ENCODE measurements at places on chromosomes 16 and 17.

- no peak for DNase-seq
Observed at GRCh38 chr17:68908045-68908444, 47.1 kb downstream of the ABCA8 start.

DNA sequence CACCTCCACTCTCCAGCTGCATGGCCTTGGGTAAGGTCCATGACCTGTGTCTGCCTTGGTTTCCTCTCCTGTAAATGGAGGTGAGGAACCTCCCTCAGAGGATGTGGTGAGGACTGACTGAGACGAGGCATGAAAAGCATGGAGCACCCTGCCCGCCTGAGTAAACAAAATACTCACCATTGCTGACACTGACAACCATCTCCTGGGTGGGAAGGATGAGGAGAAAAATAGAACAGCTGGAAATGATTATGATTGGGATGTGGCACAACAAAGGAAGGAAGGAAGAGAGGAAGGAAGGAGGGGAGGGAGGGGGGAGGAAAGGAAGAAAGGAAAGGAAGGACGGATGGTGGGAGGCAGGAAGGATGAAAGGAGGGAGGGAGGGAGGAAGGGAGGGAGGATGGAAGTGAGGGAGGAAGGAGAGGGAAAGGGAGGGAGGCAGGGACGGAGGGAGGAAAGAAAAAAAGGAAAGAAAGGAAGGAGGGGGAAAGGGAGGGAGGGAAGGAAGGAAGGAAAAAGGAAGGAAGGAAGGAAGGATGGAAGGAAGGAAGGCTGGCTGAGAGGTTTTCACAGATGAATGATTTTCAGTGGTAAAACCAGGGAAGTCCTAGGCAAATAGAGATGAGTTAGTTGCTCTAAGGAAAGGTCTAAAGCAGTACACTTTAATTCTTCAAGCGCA is 276.5 kb upstream of the XYLT1 start:
- no peak for DNase-seq

- DNase-seq = peak; percentile 10
Observed at GRCh38 chr17:27756467-27757371, 43.6 kb downstream of the NOS2 start.

DNA sequence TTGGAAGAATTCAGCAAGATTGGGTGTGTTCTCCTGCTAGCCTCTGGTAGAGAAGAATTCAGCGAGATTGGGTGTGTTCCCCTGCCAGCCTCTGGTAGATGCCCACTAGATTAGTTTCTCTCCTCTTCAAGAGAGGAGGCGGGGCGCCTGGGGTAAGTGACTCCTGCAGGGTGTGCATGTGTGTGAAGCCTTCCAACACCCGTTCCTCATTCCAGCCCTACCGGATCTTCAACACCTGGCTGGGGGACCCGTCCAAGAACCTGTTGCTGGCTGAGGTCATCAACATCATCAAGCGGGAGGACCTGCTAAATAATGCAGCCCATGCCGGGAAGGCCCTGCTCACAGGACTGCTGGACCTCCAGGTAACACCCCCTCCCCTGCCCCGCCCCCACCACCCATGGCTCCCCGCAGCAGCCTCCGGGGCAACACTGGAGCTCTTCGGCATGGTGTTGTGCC is 21.3 kb downstream of the TMEM186 start:
- DNase-seq = no peak

- DNase-seq = no peak
Observed at GRCh38 chr16:17154981-17155380, 315.8 kb downstream of the XYLT1 start.

- DNase-seq = no peak
Observed at GRCh38 chr16:81708266-81709015, 70.7 kb upstream of the PLCG2 start.

GRCh38 chr16:88896238-88897070 is 30.0 kb upstream of the PABPN1L start:
- DNase-seq = no peak

DNA sequence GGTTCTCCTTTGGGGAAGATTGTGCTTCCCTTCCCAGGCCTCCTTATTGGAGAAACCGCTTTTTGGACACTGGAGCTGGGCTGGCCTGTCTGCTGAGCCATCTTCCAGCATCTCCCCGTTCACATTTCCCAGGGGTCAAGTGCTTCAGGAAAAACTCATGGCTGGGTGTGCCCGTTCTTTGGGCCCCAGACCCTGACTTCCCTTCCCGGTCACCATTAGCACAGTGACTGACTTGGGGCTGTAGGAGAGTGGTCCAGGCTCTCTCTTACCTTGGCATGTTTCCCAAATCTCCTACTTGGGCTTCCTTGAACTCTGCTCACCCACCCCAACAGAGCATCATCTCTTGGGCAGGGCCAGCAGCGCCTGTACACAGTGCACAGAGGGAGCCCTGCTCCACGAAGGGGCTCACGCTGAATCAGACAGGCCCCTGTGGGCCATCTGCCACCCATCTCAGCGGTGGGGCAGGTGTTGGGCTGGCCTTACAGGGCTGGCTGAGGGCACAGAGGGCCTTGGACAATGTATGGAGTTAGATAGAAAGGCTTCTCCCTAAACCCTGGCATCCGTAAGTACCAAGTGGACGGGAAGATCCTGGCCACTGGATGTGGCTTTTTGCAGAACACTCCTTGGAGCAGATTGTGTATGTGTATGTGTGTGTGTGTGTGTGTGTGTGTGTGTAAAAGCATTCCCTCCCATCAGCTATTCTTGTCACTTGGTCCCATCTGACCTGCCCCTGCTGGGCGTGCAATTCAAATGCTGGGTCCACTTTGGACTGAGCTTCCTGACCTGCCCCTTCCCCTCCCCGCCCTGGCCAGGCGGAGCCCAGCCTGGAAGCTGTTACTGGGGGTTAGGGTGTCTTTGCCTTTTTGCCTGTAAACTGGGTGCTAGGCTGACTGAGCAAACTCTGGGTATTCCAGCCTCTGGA is 24.9 kb upstream of the CDC42EP4 start:
- no peak for DNase-seq

Data from stimulated activated CD8-positive, alpha-beta memory T cell treated with anti-CD3 and anti-CD28 coated beads, Interleukin-15, amount 100 ng/mL, for 4 hours (primary cell).